ENCODE measurements at places on chromosomes 5 and 9.

DNA sequence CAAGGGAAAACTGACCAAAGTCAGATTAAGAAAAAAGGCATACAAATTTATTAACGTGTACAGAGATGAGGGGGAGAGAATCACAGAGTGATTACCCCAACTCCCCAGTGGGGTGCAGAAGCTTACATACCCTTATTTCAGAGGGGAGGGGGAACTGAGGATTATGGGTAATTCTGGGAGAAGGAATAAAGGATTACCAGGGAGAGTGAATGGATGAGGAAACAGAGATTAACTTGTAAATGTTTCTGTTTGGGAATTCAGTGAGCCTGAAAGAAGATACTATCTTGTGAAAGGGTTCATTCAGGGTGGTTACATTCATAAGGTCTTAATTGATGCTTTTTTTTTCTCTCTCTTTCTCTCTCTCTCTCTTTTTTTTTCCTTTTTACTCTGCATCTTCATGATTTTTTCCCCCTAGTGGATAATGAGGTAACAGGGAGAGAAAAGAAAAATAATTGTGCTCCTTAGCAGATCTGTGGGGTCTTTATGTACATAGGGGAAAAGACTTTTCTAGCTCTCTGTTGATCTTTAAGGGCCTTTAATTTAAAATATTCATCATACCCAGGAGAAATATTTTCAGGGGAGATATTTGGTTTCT, 49.4 kb downstream of the TARS1 start:
- DNase-seq, result no peak

DNA sequence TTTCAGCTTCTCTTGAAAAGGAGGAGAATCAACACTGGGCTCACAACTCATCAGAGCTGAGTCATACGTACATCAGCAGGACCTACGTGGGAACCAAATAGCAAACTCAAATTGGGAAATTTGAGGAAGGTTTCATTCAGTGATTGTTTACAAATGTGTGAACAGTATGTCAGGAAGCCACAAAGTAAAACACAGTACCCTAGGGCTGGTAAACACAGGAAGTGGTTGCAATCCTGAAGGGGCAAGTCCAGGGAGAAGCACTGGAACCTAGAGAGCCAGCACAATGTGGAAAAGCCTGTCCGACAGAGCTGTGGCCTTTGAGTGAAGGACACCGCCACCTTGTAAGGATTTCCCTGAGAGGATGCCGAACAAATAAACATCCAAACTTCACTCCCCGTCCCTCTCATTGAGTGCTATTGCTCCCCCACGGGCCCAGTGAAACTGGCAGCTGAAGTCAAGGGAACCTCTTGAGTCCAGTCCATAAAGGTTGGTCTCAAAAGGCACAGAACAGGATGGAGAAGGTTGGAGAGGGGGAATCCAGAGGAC, 26.7 kb upstream of the RICTOR start:
- no peak for DNase-seq

DNA sequence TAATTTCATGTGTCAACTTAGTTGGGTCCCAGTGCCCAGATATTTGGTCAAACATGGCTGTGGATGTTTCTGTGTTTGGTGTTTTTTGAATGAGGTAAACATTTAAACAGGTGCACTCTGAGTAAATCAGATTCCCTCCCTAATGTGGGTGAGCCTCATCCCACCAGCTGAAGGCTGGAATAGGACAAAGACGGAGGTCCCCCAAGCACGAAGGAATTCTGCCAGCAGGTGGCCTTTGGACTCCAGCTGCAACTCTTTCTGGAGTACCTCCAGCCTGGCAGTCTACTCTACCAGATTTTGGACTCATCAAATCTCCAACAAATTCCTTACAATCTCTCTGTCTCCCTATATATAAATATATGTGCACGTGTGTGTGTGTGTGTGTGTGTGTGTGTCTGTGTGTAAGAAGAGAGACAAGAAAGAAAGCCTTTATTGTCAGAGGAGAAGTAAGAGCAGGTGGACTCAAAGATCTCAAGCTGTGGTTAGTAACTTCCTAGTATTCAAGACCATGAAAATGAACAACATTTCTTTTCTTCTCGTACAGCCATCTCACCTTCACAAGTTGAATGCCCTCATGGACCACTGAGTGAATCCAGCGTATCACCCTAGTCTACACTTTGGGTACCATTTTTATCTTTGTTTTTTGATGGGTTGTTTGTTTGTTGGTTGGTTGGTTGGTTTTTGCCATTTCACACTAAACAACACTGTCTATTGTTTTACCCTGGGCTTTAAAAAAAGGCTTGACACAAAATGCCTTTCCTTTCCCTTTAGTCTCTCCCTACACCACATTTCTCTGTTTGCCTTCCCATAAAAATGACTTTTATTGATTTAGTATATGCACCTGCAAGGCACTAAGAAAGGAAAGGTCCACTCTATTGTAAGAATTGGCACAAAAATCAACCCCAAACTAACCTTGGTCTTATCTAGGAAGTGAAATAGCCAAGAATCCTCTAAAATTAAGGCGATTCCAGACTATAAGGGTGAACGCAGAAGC, 118.7 kb downstream of the TENT4A start:
- no peak for DNase-seq

- DNase-seq, result no peak
These were observed 9.3 kb upstream of the KIF4B start for GRCh38 chr5:155004138-155004744.

GRCh38 chr9:83299094-83299493, 236.2 kb upstream of the RASEF start:
- no peak for DNase-seq

DNA sequence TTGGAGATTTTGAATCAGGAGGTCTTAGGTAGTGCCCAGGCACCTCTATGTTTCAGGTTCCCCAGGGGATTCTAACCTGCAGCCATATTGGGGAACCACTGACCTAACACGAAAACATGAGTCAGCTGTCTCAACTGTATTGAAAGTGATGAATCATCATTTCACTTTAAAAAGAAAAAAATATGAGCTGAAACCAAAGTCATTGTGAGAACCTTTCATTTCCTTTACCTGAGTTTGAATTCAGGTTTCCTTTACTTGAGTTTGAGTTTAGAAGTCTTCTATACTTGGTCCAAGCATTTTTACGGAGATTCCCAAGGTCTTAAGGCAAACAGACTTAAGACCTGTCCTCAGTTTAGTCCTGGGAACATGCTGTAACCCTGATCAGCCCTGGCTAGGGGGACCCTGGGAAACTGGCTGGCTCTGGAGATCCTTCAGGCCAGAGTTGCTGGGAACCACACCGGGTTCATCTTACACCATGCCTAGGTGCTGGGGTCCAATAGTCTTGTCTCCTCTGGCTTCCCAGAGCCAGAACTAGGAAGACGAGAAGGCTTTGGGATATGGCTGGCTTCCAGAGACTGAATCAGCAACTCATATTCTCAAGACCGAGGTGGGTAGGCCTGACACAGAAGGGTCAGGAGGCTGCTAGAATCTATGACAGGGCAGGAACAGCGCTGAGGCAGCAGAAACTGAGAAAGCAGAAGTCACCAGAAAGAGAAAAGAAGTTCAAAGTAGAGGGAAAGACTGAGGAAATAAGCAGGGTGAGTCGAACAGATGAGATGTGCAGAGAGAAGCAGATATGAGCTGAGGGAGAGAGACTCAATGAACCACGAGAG, 16.4 kb upstream of the PDCD1LG2 start:
- no peak for DNase-seq

DNA sequence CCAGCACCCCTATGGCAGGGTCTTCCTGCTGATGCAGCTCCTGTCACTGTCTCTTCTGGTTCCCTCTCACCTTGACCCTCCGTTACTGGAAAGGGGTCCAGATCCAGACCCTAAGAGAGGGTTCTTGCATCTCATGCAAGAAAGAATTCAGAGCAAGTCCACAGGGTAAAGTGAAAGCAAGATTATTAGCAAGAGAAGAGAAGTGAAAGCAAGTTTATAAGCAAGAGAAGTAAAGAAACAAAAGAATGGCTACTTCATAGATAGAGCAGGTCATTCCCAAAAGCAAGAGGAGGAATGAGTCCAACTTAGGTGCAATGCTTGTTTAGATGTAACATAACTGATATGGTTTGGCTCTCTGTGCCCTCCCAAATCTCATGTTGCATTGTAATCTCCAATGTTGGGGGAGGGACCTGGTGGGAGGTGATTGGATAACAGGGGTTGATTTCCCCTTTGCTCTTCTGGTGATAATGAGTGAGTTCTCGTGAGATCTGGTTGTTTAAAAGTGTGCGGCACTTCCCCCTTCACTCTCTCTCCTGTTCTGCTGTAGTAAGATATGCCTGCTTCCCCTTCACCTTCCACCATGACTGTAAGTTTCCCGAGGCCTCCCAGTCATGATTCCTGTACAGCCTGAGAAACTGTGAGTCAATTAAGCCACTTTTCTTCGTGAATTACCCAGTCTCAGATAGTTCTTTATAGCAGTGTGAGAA, 183.3 kb downstream of the MED10 start:
- no peak for DNase-seq

DNA sequence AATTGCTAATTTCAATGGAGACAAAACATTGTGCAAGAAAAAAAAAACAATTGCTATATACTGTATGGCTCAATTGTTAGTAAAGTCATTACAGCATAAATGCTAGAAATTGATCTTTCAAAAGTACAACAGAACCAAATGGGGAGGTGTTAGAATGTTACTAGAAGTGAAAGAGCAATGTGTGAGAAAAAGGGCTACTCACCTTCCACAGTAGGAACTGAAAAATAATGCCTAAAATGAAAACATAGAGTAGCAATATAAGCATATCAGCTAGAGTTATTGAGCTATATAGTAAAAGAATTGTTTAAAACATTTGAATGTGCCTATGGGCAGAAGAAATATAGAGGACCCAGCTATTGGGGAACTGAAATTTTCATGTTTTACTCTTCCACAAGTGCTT, 10.9 kb upstream of the RXFP3 start:
- no peak for DNase-seq

DNA sequence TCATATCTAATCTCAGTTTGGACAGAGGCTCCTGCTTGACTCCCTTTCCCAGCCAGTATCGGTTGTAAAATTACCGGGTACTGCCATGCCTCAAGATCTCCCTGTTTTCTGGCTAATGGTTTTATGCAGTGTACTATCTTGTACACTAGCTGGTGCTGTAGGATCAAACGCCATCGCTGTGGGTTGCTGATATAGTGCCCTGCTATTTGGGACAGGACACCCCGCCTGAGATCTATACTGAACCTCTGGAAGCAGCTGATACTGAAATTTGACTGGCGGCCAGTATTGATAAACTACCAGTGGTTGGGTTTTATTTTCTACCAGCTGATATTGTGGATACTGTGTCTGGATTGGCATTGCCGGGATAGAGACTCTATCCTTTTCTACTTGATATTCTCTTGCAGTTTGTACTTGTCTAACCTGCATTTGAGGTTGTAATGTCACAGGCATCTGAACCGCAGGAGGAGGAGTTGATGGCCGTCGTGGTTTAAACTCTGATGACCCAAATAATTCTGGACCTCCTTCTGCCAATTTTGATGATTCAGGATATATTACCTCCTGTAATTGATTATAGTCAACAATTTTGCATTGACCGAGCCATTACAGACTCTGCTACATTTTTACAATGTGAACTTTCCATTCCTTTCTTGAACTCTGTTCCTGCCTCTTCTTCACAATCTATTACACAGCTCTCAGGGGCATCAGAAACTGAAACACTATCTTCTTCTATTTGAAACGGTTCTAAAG, 112.5 kb upstream of the LARP1 start:
- no peak for DNase-seq

- no peak for DNase-seq
These were observed 125.0 kb upstream of the MTAP start for GRCh38 chr9:21677387-21677786.

DNA sequence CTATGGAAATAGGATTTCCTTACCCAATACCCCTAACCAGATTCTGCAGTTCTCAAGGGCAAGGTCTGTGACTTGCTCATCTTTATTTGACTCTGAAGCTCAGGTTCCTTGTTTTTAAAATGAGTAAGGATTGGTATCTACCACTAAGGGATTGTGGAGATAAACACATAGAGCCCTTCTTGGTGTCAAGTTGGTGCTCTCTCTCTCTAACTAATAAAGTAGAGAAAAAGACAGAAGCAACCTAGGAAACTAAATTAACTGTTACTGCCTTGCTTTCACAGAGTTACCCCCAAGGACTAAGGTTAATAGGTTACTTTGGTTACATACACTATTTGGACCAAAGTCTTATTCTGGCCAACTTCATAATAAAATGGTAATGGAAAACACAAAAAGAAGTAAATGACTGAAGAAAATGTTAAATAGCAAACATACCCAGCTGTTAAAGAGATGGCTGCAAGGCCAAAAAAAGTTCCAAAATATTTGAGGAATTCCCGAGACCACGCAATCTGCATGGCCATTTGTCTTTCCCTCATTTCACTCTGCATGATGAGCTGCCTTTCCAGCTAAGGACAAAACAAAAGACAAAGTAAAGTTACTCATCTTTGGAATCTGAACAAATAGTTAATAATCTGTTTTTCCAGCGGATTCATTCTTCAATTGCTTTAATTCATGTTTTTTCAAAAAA, 21.8 kb upstream of the RLN1 start:
- DNase-seq, result no peak

DNA sequence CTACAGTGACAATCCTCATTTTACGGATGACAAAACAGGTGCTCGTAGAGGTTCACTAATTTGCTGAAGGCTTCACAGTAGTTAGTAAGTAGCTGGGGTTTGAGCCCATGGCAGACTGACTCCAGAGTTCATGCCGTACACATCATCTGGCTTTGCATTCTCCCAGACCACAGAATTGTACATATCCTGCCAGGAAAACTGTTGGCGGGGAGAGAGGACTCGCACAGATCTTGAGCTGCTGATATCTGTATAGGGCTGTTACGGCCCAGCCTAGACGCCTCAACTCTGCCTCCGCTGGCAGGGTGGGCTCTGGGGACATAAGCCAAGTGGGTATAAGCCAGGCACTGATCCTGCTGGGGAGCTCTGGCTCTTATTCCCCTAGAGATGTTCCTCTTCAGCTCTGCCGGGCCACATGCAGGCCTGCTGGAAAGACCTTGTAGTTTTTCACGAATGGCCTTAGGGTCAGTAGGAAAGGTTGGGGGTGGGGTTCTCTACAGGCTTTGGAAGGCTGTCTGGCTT, 16.3 kb downstream of the LARP1 start:
- DNase-seq, result no peak

GRCh38 chr9:112541685-112542084, 55.1 kb downstream of the KIAA1958 start:
- no peak for DNase-seq

- DNase-seq, result no peak
These were observed 25.3 kb upstream of the ZNF608 start for GRCh38 chr5:124771761-124772160.

- DNase-seq, result no peak
These were observed 46.1 kb downstream of the DCP2 start for GRCh38 chr5:113022661-113023060.

DNA sequence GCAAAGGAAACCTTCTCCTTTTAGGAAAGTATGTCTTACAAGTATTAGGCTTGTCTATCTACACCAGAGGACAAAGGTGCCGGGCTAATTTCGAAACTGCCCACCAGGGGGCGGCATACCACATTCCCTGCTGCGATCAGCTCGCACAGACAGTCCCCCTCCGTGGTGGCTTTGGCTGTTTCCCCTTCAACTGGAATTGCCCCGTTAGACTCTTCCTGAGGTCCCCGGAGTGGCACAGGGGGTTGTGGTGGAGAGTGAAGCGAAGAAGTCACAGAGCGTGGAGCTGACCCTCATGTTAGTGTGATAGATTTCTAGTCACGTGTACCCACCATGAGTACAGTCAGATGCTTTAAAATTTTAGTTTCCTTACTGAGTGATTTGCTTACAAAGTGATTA, 17.5 kb downstream of the PTTG1 start:
- DNase-seq, result peak; percentile 86

GRCh38 chr5:144844086-144844485, 673.4 kb downstream of the KCTD16 start:
- DNase-seq, result no peak

GRCh38 chr5:2093859-2094615, 211.3 kb upstream of the IRX4 start:
- DNase-seq, result no peak
